Mesendoderm (in vitro differentiated cells): ENCODE measurements at places on chromosomes 13 and 19.
A peak's percentile ranks its signal among the peaks of the same experiment; 100 is the strongest.

GRCh38 chr13:99862244-99862643 is 109.3 kb downstream of the ZIC5 start:
- no peak for DNase-seq

GRCh38 chr19:29770648-29771047 is 41.1 kb upstream of the CCNE1 start:
- no peak for DNase-seq

GRCh38 chr19:943551-944170 is 17.8 kb downstream of the ARID3A start:
- DNase-seq: no peak

- no peak for DNase-seq
Measured at GRCh38 chr19:35076657-35077056, 35.1 kb downstream of the HPN start.

DNA sequence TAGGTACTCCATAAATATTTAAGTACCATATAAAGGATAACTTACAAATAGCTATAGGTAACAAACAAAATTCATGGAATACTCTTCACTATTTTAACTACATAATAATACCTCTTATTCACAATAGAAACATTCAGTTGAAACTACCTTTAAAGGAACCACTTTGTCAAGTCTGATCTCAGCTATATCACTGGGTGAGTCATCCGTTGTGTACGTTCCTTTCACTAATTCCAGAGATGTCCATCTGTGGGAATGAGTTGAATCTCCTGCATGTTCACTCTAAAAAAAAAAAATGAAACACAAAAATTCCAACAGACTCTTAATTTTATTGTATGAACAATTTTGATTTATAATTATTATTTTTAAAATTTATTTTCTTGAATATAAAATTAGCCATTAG is 149.4 kb upstream of the FBXL3 start:
- no peak for DNase-seq

DNA sequence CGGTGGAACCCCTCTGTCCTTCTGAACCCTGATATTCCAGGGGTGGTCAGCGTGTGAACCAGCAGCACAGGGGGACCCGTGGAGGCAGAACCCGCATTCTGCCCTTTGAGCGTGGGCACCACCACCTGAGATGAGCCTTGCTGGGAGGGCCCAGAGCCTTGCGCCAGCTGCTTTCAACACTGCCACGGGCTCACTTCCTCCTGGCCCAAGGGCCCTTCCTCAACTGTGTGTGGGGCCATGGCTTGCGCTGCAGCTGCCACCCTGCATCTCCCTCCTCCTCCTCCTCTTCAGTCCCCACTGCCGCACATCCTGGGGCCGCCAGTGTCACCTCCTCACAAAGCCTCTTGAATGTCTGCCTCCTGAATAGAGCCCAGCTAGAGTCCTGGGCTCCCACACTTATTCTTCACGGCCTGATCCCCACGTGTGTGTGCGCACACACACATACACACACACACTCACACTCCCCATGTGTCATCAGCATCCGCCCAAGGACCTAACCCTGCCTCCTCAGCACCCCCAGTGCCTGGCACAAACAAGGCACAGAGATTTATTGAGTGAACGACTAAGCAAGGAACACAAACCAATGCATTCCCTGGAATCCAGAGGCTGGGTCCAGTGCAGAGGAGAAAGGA is 26.9 kb upstream of the TMEM160 start:
- DNase-seq: no peak

GRCh38 chr13:107832500-107833100 is 382.7 kb downstream of the LIG4 start:
- DNase-seq: no peak

- no peak for DNase-seq
Measured at GRCh38 chr19:54415901-54416673, 823 bp downstream of the TTYH1 start.

GRCh38 chr19:49436381-49437017 is 4.8 kb downstream of the SLC17A7 start:
- DNase-seq: peak; percentile 89

- DNase-seq: peak; percentile 59
Measured at GRCh38 chr19:45451131-45451849, 16.5 kb upstream of the FOSB start.

GRCh38 chr19:49441210-49441959 is at the start of gene SLC17A7:
TSS of gene SLC17A7 (minus strand) at chr19:49441527. CDS start at chr19:49441379, 148 bp downstream.
- peak; percentile 68 for DNase-seq

DNA sequence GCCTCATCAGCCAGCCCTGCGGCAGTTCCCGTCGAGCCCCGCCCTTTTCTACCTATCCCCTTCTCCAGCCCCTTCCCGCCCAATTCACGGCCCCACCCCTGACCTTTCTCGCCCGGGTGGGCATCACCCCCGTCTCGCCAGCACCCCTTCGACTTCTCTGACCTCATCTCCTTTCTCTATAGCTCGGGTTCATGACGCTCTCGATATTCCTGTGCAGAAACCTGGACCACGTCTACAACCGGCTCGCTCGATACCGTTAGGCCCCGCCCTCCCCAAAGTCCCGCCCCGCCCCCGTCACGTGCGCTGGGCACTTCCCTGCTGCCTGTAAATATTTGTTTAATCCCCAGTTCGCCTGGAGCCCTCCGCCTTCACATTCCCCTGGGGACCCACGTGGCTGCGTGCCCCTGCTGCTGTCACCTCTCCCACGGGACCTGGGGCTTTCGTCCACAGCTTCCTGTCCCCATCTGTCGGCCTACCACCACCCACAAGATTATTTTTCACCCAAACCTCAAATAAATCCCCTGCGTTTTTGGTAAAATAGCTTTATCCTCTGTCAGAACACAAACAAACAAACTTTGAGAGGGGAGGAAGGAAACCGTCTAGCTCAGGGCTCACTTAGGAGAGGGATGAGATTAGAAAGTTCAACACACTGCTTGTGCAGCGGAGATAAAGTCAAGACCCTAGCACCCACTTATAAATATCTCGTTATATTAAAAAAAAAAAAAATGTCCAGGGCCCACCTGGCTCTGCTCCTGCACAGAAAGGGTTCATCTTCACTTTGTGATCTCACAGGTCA is 5.1 kb downstream of the CD37 start:
- peak; percentile 79 for DNase-seq

DNA sequence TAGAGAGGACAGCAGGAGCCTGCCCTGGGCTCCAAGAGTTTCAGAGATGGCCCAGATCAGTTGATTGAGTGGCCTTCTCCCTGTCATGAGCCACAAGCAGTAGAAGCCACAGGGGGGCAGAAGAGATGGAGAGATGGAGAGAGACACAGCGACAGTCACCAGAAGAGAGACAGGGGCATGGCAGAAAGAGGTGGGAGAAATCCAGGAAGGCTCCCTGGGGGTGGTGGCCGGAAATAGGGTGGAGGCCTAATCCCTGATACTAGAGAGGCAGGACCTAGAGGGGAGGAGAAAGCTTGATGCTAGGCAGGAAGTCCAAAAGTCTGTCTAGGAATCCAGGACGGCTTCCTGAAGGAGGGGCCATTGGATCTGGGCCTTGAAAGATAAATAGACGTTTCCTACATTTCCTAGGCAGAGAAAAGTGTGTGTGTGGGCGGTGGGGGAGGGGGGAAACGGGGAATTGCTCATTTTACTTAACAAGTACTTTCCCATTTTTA is 9.6 kb upstream of the TPM4 start:
- no peak for DNase-seq

DNA sequence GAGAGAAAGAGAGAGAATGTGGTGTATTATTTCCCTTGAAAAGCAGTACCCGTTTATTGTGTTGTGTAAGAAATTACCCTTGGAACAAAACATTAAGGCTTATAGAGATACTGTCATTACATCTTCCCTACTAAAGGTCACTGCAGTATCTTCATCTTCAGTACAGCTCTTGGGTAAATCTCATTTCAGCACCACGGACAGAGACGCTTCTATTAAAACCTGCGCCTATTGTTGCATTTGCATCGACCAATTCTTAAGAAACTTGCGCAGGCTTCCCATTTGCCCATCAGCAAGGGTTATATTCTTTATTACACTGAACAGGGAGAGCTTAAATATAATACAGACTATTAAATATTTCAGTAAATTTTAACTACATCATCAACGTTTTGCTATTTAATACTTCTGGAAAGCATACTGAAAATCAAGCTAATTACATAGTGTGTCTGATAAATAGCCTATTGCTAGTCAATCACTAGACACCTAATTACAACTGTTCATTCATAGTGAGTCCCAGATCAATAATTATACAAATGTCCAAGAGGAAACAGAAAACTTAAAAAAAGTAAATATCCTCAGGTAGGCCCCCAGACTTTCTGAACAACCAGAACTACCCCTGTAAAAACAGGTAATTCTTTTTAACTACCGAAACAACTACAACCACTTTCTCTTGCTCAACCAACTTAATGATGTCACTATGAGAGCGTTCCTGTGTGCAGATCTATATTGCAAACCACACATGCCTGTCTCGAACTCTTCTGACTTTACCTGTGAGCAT is 350.6 kb downstream of the LIG4 start:
- peak; percentile 78 for DNase-seq

DNA sequence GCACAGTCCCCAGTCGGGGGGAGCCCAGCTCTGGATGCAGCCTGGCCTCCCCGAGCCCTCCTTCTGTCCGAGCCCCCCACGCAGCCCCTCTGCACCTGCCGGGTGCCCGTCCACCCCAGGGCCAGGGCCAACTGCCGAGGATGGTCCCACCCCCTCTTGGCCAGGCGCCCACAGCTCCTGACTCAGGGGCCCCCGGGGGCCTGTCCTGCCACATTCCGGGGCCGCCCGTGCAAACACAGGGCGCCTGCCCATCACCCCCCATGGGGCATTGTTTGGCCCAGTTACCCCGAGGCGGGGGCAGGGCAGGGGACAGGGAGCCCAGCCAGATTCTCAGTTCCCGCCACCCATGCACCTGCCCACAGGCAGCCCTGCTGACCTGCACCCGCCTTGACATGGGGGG is 5.3 kb upstream of the TCF3 start:
- no peak for DNase-seq

GRCh38 chr19:12777217-12778016 is 2.1 kb upstream of the HOOK2 start:
- peak; percentile 85 for DNase-seq

- no peak for DNase-seq
Measured at GRCh38 chr13:59633290-59633689, 530.4 kb downstream of the DIAPH3 start.

DNA sequence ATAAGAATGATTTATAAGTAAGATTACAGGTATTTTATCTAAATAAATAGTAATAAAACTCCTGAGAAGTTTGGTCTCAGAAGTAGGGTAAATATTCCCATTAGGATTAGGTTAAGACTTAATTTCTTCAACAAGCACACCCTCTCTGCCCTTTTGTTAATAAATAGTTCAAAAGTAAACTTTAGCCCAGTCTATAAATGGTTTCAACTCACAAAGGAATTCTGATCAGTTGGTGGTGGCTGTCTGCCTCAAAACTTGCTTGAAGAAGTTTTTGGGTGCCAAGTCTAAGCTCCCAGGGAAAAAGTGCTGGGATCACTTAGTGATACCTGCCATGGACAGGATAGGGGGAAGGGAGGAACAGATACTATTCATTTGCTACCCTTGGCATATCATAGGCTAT is 22.9 kb downstream of the MBNL2 start:
- no peak for DNase-seq

GRCh38 chr19:38851622-38852230 is 1.9 kb upstream of the HNRNPL start:
- peak; percentile 95 for DNase-seq

GRCh38 chr13:29510651-29511084 is 84.8 kb downstream of the SLC7A1 start:
- no peak for DNase-seq

- DNase-seq: peak; percentile 68
Measured at GRCh38 chr19:13094771-13095392, 7.8 kb downstream of the LYL1 start.

DNA sequence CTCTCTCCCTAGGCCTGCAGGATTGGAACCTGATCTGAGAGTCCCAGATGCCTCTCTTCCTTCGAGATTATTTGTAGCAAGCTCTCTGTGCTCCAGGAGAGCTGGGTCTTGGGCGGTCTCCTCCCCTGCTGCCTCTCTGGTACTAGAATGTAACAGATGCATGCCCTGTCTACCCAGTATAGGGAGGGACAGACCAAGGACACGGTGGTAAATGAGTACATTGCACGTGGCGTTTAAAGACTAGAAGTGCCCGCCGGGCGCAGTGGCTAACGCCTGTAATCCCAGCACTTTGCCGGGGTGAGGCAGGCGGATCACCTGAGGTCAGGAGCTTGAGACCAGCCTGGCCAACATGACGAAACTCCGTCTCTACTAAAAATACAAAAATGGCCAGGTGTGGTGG is 11.7 kb downstream of the SLC27A1 start:
- DNase-seq: no peak

DNA sequence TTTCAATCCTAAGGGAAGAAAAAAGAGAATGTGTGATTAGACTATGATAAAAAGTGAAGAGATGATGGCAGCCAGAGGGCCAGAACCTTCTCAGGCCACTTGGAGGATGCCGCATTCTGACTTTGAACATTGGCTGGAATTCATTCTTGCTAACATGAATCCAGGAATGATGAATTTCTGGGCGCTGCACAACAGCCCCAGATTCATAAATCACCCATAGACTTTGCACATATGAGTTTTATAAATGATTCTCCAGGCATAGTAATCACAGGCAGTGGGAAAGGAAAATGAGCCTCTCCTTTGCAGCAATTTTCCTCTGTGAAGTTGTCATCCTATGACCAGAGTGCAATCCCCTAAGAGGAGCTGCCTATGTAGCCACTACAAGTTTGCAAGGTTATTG is 555.4 kb downstream of the KCTD12 start:
- DNase-seq: no peak

DNA sequence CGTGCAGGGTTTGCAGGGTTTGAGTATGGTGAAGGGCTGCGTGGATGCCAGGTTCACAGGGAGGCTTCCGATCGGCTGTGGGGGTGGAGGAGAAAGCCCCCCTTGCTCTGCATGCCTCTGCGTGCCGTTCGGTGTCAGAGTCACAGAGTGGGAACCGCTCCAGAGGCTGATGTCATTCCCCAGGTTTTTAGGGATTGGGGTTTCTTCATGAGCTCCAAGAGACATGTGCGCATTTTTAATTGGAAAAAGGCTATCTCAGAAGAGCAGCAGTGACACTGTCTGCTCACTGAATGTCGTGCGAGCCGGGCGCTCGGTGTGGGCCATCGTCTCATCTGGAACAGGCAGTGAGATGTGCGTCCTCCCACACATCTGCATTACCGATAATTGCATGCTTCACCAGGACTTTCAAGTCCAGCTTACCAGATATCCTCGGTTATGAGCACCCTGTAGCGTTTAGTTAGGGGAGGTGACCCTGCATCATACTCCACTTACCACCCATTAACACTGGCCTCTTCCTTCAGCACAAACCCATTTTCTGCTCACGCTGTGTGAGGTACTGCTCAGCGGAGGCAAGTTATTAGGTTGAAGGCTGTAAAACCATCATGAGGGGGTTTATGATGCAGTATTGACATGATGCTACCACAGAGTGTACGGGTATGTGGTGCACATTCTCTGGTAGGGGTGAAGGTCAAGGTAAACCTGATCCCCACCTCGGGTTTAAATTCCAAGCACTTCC is 1.7 kb downstream of the MCF2L start:
- DNase-seq: no peak

DNA sequence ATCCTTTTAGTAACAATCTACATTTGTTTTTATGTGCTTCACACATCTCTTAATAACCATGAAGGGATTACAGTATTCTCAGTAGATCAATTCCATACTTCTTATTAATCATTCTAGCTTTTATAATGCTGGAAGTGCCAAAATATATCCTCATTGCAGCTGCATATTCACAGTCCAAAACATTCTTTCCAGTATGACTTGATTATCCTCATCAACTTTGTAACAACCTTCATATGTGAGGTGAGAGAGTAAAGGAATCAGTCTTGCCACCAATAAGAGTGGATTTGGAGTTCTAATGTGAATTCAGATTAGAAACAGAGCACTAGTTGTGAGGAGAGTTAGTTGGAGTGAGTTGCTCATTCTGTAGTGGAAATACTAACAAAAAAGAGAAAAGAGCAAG is 208.0 kb upstream of the SPRY2 start:
- no peak for DNase-seq

GRCh38 chr13:59230484-59231264 is 933.1 kb downstream of the DIAPH3 start:
- peak; percentile 92 for DNase-seq
